ENCODE measurements at places on chromosomes 6 and 20.
A peak's percentile ranks its signal among the peaks of the same experiment; 100 is the strongest.

- DNase-seq, result no peak
Measured at GRCh38 chr6:36083446-36083845, 46.9 kb upstream of the MAPK13 start.

GRCh38 chr6:169340395-169340794 is 86.7 kb upstream of the THBS2 start:
- DNase-seq, result peak; percentile 54

- no peak for DNase-seq
Measured at GRCh38 chr20:32839227-32839981, 19.3 kb upstream of the EFCAB8 start.

DNA sequence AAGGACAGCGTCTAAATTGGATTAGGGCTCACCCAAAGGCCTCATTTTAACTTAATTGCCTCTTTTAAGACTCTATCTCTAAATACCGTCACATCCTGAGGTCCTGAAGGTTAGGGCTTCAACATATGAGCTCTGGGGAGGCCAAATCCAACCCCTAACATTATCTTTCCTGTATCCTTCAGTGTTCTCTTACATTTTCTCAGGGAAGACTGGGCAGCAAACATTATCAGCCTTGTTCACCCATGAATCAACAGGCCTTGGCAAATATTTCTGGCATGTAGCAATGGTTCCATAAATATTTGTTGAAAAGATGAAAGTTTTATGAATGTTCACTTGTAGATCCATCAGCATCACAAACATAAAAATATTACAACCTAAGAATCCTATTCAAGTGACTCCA is 24.6 kb upstream of the FOXF2 start:
- no peak for DNase-seq

GRCh38 chr20:52500157-52500556 is 308.6 kb upstream of the ZFP64 start:
- no peak for DNase-seq

GRCh38 chr6:15417811-15418210 is 171.9 kb downstream of the JARID2 start:
- DNase-seq, result no peak

- no peak for DNase-seq
Measured at GRCh38 chr20:56634735-56635385, 5.8 kb downstream of the TFAP2C start.

DNA sequence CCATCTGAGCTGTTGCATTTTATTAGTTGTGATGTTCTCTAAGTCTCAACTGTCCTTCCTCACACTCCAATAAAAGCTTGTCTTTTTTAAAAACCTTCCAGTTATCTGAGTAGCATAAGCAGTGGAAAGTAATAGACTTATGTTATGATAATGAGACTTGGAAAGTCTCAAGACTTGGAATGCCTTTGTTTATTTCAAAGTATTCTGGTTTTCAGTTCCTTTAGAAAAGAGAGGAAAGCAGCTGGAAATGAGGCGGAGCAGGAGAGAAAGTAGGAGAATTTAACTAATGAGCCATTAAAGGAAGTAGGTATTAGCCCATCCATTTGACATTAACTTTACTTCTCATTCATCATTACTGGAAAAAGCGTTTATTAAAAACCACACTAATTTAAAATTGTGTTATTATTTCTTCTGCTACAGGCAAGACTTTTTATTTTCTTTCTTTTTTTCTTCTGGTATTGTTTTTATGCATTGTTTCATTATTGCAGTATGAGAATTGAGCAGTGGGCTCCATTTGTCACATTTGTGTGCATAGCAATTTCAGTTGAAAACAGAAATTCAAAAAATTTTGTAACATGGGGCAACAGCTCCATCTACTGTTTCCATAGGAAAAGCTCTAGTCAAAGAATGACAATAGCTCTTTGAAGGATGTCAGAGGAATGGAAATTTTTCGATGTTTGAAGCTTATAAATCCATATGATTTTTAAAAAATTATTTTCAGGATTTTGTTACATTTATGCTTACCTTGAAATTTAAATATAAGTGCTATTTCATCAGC is 194.8 kb downstream of the COL9A1 start:
- DNase-seq, result no peak

DNA sequence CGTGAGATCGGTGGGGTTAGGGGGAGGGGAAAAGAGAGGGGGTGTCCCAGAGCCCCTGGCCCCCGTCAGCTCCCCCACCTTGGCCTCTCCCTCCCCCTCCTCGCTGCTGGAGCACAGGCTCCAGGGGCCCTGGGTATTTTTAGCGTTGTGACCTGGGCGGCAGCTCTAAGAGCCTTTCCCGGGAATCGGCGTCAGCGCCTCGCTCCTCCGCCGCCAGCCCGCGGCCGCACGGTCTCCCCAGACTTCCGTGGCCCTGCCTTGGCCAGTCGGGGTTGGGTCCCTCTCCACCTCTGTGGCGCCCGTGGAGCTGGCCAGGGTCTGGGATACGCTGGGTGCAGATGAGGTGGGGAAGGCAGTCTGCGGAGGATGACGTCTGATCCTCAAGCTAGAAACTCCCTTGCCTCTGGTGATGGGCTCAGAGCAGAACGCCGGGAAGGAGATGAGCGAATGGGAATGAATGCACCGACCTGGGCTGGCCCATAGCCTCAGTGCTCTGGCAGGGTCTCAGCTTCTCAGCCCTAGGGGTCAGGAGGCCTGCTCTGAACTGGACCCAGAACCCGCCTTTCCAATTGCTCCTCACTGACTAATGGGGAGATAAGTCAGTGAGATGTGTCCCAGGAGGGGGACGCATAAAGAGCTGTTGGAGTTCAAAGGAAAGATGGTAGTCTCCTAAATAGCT is 883 bp upstream of the DBNDD2 start:
- DNase-seq, result peak; percentile 20

DNA sequence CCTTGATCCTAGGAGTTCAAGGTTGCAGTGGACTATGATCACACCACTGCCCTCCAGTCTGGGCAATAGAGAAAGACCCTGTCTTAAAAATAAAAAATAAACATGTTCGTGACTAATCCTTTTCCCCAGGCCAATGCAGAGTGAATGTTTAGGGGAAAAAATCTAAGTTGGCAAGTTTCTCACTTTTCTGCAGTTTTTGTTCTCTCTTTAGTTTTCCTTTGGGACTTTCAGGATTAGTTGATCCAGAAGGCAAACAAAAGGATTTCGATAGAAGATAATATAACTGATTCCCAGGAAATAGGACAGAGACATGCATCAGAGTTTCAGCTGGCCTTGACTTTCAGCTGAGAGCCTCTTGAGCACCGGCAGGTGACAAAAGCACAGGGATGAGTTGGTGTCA is 53.3 kb downstream of the SOD2 start:
- no peak for DNase-seq

- no peak for DNase-seq
Measured at GRCh38 chr6:16684896-16685554, 76.2 kb downstream of the ATXN1 start.

- DNase-seq, result peak; percentile 47
Measured at GRCh38 chr6:6806844-6807518, 218.5 kb downstream of the LY86 start.

DNA sequence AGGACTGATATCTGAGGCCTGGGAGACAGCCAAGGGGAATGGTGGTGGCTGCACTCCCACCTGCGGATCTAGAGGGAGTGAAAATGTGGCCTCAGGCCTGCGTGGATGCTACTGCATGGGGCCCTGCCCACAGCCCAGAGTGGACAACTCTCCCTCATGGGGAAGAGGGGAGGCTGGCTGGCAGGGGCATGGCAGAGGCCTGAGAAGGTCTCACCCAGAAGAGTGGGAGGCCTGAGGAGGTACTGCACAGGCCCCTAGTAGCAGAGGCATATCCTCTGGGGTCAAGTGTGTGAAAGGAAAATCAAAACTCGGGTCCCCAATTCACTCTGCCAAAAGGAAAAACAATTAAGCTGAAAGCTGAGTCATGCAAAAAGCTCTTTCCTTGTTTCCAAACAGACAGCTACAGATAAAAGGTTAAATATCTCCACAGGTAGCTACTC is 158.2 kb downstream of the AKAP7 start:
- no peak for DNase-seq
